ENCODE measurements at places on chromosomes 5 and 9.

GRCh38 chr9:115653171-115653606 is 500.4 kb upstream of the PAPPA start:
- no peak for DNase-seq

DNA sequence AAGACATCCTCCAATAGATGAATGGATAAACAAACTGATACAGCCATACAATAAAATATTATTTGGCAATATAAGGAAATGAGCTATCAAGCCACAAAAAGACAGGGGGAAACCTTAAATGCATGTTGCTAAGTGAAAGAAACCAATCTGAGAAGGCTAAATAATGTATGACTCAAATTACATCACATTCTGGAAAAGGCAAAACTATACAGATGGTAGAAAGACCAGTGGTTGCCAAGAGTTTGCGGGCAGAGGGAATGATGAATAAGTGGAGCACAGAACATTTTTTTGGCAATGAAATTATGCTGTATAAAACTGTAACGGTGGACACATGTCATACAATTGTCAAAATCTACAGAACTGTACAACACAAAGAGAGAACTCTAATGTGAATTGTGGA is 63.3 kb downstream of the CSF2 start:
- DNase-seq = no peak

DNA sequence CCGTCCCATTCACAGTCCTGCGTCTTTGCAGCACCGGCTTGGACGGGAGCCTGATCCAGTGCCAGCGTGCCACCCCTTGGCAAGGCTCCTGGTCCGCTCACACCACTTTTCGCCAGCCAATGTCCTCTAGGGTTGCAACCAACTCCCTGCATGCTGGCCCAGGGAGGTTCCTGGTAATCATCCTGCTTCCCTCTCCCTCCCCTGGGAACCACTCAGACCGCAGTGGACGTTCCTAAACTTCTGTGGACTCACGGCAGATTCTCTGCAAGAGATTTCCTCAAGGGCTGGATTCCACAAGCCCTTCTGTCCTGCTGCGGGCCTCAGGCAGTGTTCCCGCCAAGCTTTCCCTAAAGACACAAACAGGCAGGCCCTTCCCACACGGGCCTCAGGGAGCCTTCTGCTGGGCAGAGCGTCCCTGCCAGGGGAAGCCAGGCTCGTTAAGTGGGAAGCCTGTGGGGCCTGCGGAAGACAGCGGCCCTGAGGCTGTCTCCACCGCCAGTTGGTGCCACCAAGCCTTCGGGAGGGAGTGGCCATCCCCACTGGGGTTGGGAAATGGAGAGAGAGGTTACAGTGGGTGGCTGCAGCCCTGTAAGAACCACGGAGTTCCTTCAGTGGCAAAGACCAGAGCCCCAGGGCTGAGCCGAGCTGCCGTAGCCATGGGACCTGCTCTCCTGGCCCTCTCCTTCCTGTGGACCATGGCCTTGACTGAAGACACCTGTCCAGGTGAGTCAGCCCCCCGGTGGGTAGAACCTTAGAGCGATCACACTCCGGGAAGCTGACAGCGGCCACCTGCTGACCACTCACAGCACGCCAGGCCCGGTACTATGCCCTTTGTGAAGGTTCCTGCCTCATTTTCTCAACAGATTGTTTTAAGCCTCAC is 16.4 kb upstream of the FCN2 start:
- DNase-seq = no peak

- no peak for DNase-seq
Observed at GRCh38 chr9:134177624-134178393, 13.4 kb upstream of the RNU6ATAC start.

DNA sequence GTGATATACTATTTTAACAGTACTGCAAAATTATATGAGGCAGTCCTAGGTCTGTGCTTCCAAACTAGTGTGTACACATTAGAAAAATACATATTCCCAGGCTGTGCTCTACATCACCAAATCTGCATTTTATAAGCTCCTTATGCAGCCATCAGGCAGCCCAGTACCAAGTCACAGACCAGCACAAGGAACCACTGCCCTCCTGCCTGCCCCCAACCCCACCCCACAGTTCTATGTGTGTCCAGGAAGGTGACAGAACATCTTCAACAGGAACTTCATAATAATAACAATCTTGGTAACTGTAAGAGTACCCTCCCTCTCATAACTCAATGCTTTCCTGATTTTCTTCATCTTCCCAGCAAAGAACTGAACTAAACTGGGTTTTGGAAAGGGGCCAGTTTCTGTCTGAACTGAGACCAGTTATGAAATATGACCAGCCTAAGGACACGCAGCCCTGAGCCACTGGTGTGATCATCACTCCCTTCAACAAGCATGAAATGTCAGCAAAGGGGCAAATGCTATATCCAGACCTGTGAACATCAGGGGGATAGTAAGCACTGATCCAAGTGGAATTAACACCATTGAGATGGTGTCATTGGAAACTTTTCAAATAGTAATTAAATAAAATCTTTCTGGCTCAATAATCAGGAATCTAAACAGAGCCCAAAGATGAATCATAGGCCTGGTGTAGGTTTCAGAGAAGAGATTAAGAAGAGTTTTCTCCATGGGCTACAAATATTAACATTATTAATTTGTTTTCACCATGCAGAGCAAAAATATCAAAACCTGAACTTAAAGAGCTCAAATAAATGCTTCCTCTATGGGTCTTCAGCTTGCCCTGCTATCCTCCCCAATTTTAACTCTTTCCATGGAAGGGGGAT is 82.1 kb downstream of the DPYSL3 start:
- no peak for DNase-seq

- no peak for DNase-seq
Observed at GRCh38 chr5:97844797-97845196, 661.8 kb upstream of the RIOK2 start.

Data from activated CD4-positive, alpha-beta T cell treated with anti-CD3 and anti-CD28 coated beads, Interleukin-2, amount 50 U/mL, for 24 hours (primary cell).